ENCODE measurements at places on chromosomes 11 and 22.

GRCh38 chr11:85767246-85767945, 43.5 kb downstream of the SYTL2 start:
- DNase-seq, result no peak

GRCh38 chr22:40466976-40467375, 96.6 kb downstream of the SGSM3 start:
- DNase-seq, result no peak

GRCh38 chr11:67632175-67632981, 2.6 kb upstream of the NUDT8 start:
- no peak for DNase-seq

DNA sequence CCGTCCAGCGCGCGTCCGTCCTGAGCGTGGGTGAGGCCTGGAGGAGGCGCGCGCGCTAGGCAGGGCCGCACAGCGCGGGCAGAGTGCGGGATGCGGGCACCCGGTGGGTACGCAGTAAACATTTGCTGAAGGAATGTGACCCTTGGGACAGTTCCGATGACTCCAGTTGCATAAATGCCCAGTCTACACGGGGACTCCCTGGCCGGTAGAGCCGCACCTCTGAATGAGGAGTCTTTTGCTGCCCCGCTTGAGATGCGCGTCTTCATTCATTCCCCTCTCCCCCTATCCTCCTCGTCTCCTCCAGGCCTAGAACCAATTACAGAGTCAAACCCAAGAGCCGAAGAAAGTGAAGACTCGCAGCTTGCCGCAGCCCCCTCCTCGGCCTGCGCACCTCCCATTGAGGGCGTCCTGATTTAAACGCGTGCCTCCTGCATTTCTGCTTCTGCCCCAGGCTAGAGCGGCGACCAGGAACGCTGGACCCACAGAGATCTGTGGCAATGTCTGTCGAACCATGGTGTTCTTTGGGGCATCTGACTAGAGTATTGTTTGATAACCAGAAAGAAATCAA, 729 bp upstream of the CHKB start:
- DNase-seq, result no peak

DNA sequence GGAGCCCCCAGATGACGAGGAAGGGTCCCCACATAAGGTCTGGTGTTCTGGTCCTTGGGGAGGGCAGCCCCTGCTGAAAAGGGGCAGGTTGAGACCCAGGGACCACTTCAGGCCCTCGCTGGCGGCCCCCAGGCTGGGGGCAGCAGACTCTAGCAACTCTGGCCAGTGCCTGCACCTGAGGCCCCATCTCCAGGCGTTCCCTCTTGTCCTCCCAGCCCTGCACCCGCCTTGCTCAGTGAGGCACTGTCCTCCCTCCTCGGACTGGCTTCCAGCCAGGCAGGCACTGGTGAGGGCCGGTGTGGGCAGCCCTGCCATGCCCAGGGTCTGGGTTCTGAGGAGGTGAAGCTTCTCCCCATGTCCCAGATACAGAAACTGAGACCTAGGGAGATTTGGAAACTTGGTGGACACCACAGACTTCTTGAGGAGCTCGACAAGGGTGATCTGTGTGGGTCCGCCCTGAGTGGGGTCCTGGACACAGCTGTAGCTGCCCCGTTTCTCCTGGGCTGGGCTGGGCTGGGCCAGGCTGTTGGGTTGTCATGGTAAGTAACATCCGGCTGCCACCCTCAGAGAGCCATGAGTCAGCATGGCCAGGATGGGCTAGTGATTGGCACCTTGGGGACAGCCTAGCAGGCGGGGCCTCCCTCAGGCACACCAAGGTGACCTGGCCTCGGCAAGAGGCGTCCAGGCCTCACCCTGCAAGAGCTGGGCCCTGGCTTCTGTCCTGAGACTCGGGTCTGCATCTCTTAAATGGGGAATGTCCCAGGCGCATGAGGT, 11.1 kb upstream of the PHLDA2 start:
- no peak for DNase-seq

GRCh38 chr11:111814106-111814505, 47.9 kb upstream of the PPP2R1B start:
- no peak for DNase-seq

GRCh38 chr11:95095858-95096587, 6.4 kb downstream of the ENDOD1 start:
- peak; percentile 55 for DNase-seq

DNA sequence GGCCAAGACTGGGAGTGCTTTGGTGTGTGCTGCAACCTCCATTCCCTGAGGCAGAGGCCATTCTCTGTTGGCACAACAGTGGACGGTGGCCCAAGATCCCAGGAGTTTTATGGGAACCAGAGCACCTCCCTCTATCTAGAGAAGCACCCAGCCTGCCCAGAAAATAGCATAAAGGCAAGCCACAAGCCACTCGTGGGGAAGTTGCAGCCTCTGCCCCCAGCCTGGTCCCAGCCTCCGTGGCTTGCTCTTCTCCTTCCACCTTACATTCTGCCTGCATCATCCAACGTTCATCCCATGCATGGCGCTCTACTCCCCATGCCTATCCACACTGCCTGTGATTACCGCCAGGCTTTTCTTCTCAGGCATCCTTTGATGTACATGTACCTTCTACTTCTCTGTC, 15.8 kb downstream of the IL17RA start:
- no peak for DNase-seq
